ENCODE measurements at places on chromosomes 4 and X.

DNA sequence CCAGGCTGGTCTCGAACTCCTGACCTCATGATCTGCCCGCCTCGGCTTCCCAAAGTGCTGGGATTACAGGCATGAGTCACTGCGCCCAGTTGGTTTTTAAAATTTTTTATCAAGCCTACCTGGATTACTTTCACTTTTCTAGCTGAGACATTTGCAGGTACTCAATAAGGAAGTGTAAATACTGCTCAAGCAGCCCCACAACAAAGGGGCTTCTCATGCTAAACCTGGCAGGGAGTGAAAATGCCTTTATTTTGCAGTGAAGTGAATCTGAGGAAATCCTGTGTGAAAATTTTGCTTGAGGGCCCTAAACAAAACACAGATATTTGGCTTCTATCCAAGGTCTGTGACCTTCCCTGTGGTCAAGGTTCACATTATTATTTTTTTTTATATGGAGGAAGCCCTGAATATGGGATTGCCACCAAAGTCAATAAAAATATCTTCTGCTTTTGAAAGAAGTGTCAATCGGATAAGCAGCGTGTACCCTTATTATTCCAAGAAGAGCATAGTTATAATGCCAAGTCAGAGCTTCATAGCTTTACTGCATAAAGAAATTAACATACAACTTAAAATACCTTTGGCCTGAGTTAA is 481.0 kb downstream of the SH2D1A start:
- DNase-seq: no peak

- DNase-seq: no peak
Observed at GRCh38 chr4:108272561-108272960, 103.8 kb upstream of the LEF1 start.

GRCh38 chr4:63717384-63717783 is 691.9 kb downstream of the TECRL start:
- DNase-seq: no peak

GRCh38 chrX:19647731-19648588 is 132.7 kb upstream of the MAP3K15 start:
- no peak for DNase-seq

DNA sequence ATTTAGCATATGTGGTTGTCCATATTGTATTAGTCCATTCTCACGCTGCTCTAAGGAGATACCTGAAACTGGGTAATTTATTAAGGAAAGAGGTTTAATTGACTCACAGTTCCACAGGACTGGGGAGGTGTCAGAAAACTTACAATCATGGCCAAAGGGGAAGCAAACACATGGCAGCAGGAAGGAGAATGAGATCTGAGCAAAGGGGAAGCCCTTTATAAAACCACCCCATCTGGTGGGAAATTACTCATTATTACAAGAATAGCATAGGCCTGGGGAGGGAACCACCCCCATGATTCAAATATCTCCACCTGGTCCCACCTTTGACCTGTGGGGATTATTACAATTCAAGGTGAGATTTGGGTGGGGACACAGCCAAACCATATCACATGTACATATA is 122.6 kb upstream of the ANK2 start:
- no peak for DNase-seq

DNA sequence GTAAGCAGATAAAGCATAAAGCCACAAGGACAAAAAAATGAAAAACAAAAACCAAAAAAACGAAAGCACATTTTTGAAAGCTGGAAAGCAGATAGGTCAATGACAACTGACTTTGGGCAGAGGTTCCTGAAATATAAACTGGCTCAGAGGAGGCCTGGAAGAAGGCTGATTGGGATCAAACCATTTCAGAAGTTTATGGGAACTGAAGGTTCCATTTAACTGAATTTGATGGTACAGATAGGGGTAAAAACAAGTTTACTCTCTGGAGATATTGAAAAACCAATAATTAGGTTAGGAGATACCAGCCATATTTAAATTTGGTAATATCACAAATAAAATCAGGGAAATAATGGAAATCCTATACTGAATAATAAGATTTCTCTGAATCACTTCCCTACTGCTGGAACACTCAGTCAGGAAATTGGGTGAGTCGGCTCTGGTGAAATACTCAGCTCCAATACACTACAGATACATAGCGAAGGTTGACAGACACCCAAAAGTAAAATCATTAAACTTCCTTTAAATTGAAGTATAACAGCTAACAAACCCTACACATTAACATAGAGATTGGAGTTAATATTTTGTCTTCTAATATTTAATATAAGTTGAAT is 1584.3 kb downstream of the STIM2 start:
- DNase-seq: no peak

DNA sequence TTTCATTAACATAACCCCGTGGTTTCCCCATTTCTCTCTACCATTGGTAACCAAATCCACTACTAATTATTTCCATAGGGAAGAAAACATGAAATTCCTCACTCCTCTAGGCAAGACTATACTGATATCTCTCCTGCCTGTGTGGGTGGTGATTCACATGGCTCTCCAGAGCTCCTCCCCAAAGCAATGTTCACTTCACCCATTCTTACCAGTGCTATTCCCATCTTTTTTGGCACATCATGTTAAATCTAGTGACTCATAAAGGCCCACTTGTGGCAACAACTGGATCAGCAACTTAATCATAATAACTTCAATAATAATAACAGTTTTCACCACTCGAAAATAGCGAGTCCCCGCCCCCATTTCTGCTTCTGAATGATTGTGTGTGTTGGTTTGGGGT is 6.1 kb upstream of the HCCS start:
- no peak for DNase-seq

All from stimulated activated CD8-positive, alpha-beta memory T cell treated with anti-CD3 and anti-CD28 coated beads, Interleukin-7, amount 100 ng/mL, for 48 hours (primary cell).